Upper lobe of right lung (tissue), 1 donor: ENCODE measurements at places on chromosomes 2 and 18. TPM values are rescaled to one million over a fixed set of nuclear protein-coding genes. Genes with fewer than 3 reads are reported as not detected.

DNA sequence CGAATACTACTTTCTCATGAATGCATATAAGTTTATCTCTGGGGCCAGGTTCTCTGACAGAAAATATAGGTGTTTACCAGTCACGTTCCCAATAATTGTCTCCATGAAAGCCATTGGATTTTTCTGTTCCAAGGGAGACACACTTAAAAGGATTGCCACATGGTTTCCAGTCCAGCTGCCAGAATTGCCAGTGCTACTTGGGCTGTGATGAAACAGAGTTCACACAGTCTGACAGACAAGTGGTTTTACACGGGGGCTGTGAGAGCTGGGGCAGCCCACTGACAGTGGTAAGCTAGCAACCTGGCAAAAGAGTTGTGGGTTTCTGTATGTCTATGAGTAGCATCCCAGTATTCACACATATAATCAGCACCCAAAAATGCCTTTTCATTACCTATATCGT is 27.7 kb upstream of the ATRAID start:
- no peak for DNase-seq
- H3K4me1 ChIP-seq: peaks cover 11% of the 10 kb centered on the region
- no peaks in the 10 kb centered on the region for H3K36me3 ChIP-seq
- no peak overlapping the region for H3K4me3 ChIP-seq
- no peaks in the 10 kb centered on the region for H3K27me3 ChIP-seq

GRCh38 chr2:80363330-80363729 is 58.8 kb upstream of the LRRTM1 start:
- DNase-seq: no peak
- H3K27ac ChIP-seq: no peak overlapping the region
- no peak overlapping the region for H3K4me3 ChIP-seq
- H3K36me3 ChIP-seq: no peaks in the 10 kb centered on the region

- H3K4me1 ChIP-seq: no peaks in the 10 kb centered on the region
- peak; percentile 66 for DNase-seq
- peak overlapping the region; percentile 42 for H3K4me3 ChIP-seq
- H3K27me3 ChIP-seq: no peaks in the 10 kb centered on the region
Observed at GRCh38 chr2:38528008-38528442, 74.7 kb downstream of the HNRNPLL start.

- no peak for DNase-seq
- H3K36me3 ChIP-seq: no peaks in the 10 kb centered on the region
- H3K4me1 ChIP-seq: no peaks in the 10 kb centered on the region
- no peak overlapping the region for H3K27ac ChIP-seq
- H3K27me3 ChIP-seq: peaks cover 6% of the 10 kb centered on the region
- no peak overlapping the region for H3K4me3 ChIP-seq
Observed at GRCh38 chr2:231017231-231017598, 20.1 kb upstream of the C2orf72 start.

DNA sequence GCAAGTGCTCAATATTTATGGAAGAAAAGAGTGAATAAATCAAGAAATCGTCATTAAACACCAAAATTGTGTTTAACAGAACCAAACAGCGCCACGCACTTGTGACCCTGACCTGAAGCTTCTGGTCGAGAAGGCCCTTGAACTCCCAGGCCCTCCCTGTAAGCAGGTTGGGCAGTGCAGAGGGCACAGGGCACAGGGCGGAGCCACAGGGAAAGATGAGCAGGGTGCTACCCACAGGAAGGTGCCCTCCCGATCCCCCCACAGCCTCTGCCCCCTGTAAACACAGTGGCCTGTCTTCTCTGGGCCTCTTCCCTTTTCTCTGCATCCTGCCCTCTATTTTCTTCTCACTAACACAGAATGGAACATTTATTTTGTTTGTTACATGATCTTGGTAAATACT is 16.9 kb upstream of the TUBB6 start:
- no peak overlapping the region for H3K27ac ChIP-seq
- H3K27me3 ChIP-seq: peaks cover 34% of the 10 kb centered on the region
- DNase-seq: peak; percentile 27
- peaks cover 12% of the 10 kb centered on the region for H3K4me1 ChIP-seq

DNA sequence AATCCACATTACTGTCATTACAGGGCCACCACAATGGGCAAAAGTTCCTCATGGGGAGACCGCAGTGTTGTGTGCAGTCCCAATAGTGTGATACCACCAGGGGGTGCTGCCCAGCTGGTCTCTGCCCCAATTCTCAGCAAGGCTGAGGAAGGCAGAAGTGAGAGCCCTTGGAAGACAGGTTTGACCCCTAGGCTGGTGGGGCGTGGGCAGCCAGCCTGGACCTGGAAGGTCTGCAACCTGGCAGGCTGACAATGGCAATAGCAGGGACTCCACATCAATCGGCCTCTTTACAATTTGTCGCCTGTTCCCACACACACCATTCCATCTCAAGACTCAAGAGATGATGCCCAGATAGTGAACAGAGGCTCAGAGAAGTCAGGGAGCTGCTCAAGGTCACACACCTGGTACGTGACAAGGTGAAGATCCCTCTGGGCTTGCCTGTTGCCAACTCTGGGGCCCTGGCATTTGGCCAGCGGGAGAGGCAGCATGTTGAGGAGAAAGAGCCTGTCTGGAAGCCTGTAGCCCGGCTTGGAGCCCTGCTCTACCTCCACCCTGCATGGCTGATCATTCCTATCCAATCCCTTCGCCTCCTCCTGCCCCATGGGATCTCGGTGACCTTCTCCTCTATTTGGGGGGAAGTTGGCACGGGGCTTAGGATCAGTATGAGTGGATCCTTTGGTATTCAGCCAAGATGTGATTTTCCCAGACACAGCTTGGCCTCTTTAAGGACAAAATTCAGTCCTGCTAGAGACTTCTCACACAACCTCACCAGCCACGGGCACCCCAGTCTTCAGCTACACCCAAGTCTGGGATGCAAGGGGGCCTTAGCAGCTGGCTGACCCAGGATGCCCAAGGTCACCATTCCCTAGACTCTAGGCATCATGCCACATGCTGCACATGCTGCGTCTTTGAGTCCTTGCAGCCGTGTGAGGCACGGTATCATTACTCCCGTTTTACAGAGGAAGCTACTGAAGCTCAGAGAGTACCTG is 2.9 kb upstream of the ATOH8 start:
- DNase-seq: peak; percentile 86
- H3K27ac ChIP-seq: peak overlapping the region; percentile 17
- peaks cover 55% of the 10 kb centered on the region for H3K4me1 ChIP-seq

GRCh38 chr2:165425556-165425955 is 43.9 kb upstream of the CSRNP3 start:
- H3K4me1 ChIP-seq: no peaks in the 10 kb centered on the region
- H3K27ac ChIP-seq: no peak overlapping the region
- H3K27me3 ChIP-seq: no peaks in the 10 kb centered on the region
- no peak overlapping the region for H3K4me3 ChIP-seq
- no peaks in the 10 kb centered on the region for H3K36me3 ChIP-seq
- DNase-seq: no peak

DNA sequence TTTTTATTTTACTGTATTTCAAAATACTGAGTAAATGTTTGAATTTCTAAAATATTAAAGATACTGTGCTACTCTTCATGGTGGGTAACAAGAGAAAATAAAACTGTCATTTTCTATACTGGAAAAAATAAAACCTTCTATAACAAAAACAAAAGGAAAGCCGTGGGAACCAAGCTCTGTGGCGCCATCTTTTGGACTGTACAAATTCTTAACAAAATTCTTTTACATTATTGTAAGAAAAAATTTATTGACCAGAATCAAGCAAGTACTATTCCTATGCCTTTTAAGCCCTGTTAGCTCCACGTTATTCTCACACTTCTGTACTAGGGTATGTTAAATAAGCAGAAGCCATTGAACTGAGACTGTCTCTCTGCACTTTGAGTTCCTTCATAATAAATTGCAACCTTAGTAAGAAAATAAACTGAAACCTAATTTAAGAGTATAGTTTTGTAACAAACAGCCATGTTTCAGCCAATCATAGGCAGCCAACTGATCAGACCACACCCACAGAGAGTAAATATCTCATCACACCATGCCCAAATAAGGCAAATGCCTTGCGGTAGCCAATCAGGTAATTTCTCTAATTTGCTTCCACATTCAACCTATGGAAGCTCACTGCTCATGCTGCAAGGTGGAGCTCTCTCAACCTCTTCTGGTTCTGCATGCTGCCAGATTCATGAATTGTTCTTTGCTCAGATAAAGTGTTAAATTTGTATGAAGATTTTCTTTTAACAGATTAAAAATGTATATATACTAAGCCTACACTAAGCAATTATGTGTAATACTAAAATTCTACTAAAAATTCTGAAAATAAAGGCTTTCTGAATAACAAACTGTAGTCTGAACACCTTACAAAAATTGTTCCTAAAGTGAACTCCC is 42.2 kb downstream of the HIBCH start:
- no peak for DNase-seq
- H3K27me3 ChIP-seq: no peaks in the 10 kb centered on the region
- H3K4me1 ChIP-seq: no peaks in the 10 kb centered on the region

GRCh38 chr2:111927723-111928122 is 29.3 kb downstream of the MERTK start:
- H3K27me3 ChIP-seq: no peaks in the 10 kb centered on the region
- no peak overlapping the region for H3K27ac ChIP-seq
- no peak overlapping the region for H3K4me3 ChIP-seq

DNA sequence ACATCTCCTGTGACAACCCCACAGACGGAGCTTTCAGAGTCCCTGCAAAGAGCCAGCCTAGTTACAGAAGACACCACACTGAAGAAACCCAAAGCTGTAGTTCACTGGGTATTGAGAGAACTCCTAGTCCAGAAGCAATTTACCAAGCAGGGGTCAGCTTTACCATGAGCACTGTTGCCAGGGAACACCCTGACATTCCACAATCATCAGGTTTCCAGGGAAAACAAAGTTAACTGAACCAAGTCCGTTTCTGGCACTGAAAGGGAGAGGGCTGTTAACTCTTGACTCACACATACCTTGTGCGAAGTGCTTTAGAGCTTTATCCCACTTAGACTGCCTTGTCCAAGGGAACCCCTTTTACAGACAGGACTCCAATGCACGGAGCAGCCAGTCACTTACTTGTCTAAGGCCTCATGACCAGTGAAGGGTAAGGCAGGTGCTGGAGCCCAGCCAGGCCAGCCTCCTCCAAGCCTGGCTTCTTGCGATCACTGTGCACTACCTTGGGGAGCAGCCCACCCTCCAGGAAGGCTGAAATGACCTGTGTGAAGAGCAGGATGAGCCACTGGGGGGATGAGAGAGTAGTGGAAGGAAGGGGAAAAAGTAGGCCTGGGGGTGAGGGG is 53.9 kb downstream of the REEP1 start:
- H3K4me1 ChIP-seq: no peaks in the 10 kb centered on the region
- no peaks in the 10 kb centered on the region for H3K36me3 ChIP-seq
- no peaks in the 10 kb centered on the region for H3K27me3 ChIP-seq
- no peak overlapping the region for H3K27ac ChIP-seq

GRCh38 chr2:239536186-239536585 is 135.4 kb upstream of the HDAC4 start:
- H3K36me3 ChIP-seq: no peaks in the 10 kb centered on the region
- no peaks in the 10 kb centered on the region for H3K4me1 ChIP-seq
- H3K27me3 ChIP-seq: peaks cover 4% of the 10 kb centered on the region
- no peak overlapping the region for H3K4me3 ChIP-seq
- H3K27ac ChIP-seq: no peak overlapping the region

DNA sequence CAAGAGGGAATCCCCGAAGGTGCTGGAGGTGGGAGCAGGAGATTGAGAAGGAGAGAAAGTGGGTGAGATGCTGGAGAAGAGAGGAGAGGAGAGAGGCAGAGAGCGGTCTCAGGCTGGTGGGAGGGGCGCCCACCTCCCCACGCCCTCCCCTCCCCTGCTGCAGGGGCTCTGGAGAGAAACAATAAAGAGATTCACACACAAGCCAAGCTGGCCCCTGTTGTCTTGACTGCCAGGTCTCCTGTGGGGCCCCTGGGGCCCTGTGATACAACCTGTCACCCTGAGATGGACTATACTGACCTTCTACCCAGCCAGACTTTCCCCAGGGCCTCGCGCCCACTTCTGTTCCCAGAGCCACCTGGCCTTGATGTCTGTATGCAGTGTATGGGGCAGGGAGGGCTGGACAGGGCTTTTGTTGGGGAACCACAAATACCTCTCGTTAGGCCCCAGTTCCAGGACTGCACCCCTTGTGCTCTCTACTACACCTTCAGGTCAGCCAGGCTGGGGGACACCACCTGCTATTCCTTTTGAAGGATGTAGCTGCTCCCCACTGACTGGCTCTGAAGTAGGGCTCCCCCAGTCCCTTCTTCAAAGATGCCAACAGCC is 8.0 kb upstream of the SPEG start:
- no peaks in the 10 kb centered on the region for H3K4me1 ChIP-seq
- no peaks in the 10 kb centered on the region for H3K36me3 ChIP-seq
- H3K27me3 ChIP-seq: peaks cover 7% of the 10 kb centered on the region
- H3K4me3 ChIP-seq: no peak overlapping the region
- DNase-seq: no peak

DNA sequence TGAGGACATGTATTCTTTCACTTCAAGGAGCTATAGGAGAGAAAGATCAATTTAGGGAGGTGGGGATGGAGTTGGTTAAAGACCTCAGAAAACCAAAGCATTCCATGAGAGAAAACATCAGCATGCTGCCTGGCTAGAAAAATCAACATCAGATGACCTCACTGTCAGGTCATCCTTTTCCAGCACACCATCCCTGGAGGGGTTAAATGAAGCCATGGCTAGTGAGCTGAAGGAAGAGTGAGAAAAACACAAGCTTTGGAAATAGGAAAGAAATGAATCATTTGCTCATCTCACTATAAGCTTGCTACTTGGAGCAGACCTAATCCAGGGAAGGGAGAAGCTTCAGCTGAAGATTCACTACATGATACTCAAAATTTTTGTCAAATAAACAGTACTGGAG is 109.5 kb upstream of the ITGB6 start:
- no peak overlapping the region for H3K27ac ChIP-seq
- no peaks in the 10 kb centered on the region for H3K27me3 ChIP-seq
- H3K36me3 ChIP-seq: peaks cover 22% of the 10 kb centered on the region
- H3K4me1 ChIP-seq: peaks cover 7% of the 10 kb centered on the region
- no peak for DNase-seq

DNA sequence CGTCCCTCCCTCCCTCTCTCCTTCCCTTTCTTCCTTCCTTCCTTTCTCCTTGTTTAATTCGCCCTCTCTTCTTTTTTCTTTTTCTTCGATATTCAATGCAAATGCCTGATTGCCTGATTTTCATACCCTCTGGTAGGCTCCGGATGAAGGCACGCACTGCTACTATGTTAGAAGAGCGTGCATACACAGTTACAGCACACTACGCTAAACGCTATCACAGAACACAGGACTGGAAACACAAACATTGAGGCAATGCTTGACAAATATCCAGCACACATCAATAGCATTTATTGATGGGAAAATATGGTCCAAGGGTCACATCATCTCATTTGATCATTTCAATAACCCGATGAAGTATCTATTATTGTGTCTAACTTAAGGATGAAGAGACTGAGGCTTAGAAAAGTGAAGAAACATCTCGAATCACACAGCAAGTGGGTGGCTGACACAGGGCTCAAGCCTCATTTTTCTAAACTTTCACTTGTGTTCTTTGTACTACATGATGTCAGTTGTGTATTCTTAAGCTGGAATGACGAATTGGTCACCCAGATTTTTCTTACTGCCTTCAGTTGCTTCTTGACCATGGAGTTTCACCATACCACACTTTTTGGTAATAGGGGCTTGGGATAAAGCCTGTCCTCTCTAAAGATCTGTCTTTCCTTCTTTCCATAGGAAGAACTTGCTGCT is 101.8 kb downstream of the TRIB2 start:
- H3K27ac ChIP-seq: peak overlapping the region; percentile 63
- H3K36me3 ChIP-seq: no peaks in the 10 kb centered on the region

The ALS2 gene
- total RNA-seq: 26.2 TPM

The PMAIP1 gene
- total RNA-seq: 3.1 TPM

The MC5R gene
- total RNA-seq: not detected
